Foreskin fibroblast (primary cell): ENCODE measurements at places on chromosomes 2 and 18.

GRCh38 chr2:1300284-1300683 lies 113.0 kb upstream of the TPO start:
- no peak for DNase-seq

GRCh38 chr2:22628221-22628620 lies 756.8 kb upstream of the KLHL29 start:
- DNase-seq: no peak

GRCh38 chr2:74036450-74037195 lies 51.9 kb downstream of the TET3 start:
- no peak for DNase-seq

- peak; percentile 65 for DNase-seq
Measured at GRCh38 chr2:144522897-144523595, 3.1 kb upstream of the ZEB2 start.

- no peak for DNase-seq
Measured at GRCh38 chr2:241635756-241636155, 1.2 kb downstream of the THAP4 start.

DNA sequence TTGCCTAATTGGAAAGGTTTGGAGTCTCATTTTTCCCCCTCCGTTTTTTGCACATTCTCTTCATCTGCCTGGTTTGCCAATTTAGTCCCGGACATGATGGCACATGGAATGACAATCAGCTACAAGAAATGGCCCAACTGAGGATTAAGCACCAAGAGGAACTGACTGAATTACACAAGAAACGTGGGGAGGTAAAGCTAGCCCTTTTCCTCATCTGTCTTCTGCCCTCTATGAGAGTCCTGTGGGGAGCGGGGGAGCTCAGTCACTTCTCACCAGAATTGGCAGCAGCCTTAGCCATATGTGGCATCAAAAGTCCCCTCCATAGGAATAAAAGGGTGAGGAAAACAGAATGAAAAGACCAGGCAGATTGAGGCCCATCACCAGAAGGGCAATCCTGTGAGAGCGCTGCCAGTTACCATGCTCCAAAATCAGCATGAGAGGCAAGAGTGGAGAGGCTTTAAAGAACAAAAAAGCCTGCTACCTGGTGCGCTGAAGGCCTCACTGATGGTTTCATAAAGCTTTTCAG lies 11.6 kb downstream of the ATG16L1 start:
- no peak for DNase-seq

DNA sequence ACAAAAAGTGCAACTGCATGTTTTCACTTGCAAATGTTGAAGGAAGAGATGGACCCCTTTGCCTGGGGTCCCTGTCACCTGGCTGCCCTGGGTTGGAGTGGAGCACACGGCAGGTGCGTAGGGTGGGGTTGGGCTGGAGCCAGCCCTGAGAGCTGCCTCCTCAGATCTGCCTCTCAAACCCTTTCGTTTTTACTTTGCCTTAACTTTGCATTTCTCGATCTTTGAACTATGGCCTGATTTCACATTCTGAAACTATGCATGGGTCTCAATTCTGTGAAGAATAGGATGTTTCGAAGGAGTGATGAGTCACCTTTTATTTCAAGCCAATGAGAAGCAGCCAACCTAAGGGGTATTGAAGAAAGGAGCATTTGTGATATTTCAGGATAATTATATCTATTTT lies 132.8 kb downstream of the ACOXL start:
- peak; percentile 23 for DNase-seq

GRCh38 chr2:63790906-63791305 lies 50.8 kb upstream of the UGP2 start:
- DNase-seq: peak; percentile 89

DNA sequence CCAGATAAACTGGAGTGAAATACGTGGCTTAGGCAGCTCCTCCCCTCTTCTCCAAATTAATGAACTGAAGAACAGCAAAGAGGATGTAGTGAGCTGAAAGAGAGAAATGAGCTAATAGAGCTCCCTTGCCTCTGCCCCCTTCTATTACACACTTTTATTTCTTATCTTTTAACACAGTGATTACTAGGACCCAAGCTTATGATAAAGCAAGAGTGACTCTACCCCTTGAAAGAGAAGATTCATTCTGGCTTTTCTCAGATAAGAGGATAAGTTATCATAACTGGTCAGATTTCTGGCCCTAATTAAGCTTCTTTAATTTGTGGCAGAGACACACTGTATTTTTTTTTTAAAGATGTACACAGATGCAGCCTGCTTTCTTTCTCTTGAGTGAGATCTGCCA lies 102.2 kb downstream of the MSTN start:
- DNase-seq: no peak

GRCh38 chr2:195486520-195486919 lies 170.5 kb upstream of the SLC39A10 start:
- DNase-seq: no peak

- no peak for DNase-seq
Measured at GRCh38 chr2:72983500-72984161, 66.3 kb downstream of the EMX1 start.

GRCh38 chr2:24272907-24273306 lies 87.4 kb downstream of the ITSN2 start:
- DNase-seq: no peak
